Stimulated activated CD4-positive, alpha-beta T cell treated with anti-CD3 and anti-CD28 coated beads, Interleukin-15, amount 100 ng/mL, for 1 hour (primary cell): ENCODE measurements at places on chromosomes 12 and 14.
A peak's percentile ranks its signal among the peaks of the same experiment; 100 is the strongest.

DNA sequence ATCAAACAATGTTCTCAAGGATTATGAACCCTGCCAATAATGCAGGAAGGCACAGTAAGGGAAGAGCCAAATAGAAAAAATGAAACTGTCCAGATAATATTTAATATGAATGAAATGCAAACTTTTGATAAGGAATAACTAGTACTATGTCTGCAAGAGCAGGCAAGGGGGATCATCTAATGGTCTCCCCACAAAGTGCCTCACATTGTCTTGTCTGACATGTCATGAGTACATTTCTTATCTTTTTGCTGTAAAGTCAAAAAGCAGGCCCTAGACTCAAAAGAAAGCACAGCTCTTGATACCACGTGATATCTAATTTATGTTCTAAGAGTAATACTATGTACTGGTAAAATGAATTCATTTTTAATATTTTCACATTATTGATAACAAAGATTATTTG is 43.9 kb upstream of the GTF2A1 start:
- DNase-seq = no peak

DNA sequence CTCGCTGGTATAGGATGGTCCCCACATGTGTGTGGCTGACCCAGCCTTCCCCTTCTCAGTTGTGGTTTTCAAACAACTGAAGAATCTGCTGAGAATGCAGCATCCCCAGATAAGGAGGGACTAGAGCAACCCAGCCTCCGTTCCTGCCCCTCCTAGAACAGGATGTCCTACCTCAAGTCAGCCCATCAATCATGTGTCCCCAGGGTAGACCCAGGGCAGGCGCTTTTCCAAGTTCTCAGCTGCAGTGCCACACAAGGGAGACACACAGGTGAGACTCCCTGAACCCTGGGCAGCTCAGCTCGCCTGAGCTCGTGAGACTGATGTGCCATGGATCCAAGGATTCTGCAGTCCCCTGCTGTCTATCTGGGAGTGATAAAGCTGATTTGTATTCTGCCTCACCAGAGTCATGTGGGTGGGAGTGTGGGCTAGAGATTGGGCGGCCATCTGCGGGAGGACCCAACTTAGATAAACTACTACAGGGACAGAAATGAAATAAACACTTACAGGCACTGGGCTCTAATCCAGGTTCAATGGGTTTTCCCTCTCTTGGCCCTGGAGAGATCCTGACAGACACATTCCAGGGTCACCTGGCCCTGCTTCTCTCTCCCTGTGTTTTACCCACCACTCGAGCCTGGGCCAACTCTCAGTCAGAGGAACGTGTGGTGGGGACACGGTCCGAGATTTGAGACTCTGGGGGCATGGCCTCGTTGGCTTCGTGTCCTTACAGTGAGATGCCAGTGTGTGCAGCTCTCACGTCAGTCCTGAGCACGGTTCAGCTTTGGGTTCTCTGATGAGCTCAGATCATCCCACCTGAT is 303.5 kb upstream of the SFSWAP start:
- no peak for DNase-seq

DNA sequence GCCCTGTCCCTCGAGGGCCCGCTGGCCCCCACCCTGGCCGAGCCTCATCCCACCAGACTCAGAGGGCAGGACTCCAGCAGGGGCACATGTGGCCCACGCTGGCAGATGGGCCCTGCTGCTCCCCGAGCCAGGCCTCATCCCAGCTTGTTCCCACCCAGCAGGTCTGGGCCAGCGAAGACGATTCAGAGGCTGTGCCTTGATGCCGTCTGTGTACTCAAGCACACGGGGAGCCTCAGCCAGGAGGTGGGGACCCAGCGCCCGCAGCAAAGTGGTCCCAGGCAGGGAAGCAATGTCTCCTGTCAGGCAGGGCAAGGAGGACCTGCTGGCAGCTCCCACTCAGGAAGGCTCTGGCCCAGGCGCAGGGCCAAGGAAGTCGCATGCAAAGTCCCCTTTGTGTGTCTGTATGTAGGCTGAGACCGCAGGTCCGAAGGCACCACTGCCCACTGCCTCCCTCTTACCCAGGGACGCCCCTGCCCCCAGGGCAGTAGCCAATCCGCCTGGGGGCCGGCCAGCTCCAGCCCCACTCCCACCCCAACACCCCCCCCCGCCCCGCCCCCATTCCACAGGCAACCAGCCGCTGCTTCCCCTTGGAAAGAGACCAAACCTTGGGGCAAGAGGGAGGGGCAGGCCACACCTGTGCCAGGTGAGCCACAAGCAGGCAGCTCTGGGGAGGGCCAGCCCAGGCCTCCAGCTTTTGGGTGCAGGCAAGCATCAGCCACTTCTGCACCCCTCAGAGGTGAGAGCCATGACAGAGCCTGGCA is 9.4 kb downstream of the DEGS2 start:
- no peak for DNase-seq

DNA sequence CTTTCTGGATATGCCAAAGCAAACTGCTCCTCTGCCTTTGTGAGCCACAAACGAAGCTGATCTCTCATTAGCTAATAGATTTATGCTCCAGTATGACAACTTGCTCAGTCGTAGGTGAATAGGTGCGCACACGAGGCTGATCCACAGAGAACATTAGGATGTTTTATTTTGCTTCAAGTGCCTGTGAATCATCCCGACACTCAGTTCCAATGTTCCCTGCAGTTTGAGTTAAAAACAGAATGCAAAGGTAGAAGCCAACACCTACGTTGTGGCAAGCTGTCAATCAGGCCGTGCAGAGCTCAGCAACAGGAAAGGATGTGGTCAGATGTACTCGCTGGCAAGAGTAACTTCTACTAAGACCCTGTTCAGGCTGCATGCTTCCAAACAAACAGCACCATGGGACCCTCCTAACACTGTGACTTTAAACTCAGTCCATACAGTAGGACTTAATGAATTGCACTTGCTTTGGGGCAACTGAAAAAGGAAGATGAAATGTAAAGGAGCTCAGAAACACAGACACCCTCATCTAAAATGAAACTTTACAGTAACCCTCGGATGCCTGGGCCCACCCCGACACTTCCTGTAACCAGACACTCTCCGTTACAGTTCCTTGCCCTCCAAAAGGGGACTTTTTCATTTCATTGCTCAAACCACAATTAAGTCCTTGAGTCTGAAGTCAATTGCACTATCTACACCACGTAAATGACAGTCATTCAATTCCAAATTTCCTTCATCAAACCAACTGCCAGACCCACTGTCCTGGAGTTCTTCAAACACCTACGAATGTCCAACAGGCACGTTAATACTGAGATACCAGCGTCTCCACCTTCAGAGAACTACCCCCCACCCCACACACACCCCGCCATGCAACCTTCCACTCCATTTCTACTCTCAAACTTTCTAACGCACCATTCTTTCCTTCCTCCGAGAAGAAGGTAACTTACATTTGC is 1.6 kb downstream of the CCDC88C start:
- peak; percentile 40 for DNase-seq

- DNase-seq = no peak
Measured at GRCh38 chr12:190881-191280, 23.1 kb downstream of the SLC6A12 start.

- no peak for DNase-seq
Measured at GRCh38 chr14:58907803-58908202, 270.0 kb downstream of the DACT1 start.

DNA sequence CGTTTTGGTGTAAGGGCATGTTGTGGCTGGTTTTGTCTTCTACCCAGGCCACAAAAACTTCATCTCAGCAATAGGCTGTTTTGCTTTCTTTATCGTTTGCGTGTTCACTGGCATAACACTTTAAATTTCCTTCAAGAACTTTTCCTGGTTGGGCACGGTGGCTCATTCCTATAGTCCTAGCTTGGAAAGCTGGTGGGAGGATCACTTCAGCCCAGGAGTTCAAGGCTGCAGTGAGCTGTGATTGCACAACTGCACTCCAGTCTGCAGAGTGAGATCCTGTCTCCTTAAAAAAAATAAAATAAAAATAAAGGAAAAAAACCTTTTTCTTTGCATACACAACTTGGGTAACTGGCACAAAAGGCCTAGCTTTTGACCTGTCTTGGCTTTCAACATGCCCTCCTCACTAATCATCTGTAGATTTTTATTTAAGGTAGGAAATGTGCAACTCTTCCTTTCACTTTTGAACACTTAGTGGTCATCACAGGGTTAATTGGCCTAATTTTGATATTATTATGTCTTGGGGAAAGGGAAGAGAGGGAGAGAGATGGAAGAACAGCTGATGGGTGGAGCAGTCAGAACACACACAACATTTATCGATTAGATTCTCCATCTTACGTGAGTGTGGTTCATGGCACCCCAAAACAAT is 78.9 kb upstream of the PSMA6 start:
- no peak for DNase-seq

GRCh38 chr12:132904718-132905328 is 17.4 kb upstream of the CHFR start:
- peak; percentile 84 for DNase-seq

- DNase-seq = no peak
Measured at GRCh38 chr12:131894981-131895639, 688 bp downstream of the ULK1 start.

DNA sequence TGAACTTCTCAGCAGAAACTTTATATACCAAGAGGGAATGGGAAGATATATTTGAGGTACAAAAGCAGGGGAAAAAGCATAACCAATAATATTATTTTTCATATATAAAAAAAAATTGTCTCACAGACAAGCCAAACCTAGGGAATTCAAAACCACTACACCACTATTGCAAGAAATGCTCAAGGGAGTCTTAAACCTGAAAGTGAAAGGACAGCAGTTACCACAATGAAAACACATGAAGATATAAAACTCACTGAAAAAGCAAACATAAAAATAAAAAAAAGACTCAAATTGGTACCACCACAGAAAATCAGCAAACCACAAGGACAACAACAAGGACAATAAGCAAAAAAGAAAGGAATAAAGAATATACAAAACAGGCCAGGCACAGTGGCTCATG is 131.9 kb downstream of the CEP128 start:
- no peak for DNase-seq

GRCh38 chr14:23436327-23437132 is 1.1 kb upstream of the MYH7 start:
- no peak for DNase-seq

GRCh38 chr14:76930549-76930948 is 98.0 kb downstream of the IRF2BPL start:
- no peak for DNase-seq

GRCh38 chr12:94637390-94638113 is 12.8 kb downstream of the TMCC3 start:
- no peak for DNase-seq

DNA sequence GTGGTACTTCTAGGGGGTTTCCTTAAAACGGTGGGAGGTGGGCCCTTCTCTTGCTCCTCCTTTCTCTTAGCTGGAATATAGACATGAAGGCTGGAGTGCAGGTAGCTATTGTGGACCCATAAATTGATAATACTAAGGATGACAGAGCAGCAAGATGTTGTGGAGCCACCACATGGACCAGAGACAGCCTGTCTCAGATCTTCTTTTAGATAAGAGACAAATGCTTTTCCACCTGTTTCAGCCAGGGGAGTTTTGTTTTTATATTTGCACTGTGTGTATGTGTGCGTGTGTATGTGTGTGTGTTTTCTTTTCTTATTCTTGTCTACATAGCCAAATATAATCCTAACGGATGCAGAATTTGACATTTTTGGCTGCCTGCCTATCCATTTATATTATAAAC is 62.9 kb upstream of the HIF1A start:
- no peak for DNase-seq

- no peak for DNase-seq
Measured at GRCh38 chr12:13002301-13003097, 2.4 kb upstream of the HEBP1 start.

DNA sequence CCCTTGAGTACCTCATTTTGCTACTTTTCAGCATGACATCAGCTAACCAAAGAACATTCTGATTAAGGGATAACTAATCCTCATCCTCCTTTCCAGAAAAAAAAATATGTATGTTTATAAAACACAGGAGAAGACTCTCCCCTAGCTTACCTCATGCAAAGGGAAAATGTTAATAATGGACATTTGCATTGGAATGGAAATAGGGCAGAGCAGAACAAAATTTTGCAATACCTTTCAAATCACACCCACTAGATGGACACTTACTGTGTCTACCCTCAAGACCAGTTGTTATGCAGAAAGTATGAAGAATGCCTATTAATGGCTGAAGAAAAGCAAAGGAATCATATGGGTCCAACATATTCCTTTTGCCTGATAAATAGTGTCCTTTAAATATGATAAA is 8.9 kb upstream of the SLCO1A2 start:
- DNase-seq = no peak

GRCh38 chr12:3490895-3491144 is 183 bp upstream of the PRMT8 start:
- DNase-seq = no peak

DNA sequence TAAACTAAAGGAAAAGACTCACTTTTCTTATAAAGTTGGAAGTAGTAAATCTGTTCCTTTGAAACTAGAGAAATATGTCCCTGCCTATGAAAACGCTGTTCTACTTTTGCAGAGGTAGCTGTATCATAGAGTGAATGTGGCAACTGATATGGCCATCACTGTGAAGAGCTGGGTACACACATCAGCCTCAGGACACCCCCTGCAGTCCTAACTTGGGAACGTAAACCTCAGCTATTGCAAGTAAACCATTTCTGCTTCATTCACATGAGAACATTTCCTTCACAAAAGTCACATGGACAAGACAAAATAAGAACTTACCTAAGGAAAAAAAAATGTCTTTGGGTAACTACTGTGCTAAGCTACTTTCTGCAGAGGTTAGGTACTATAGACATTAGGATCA is 233.3 kb upstream of the PPFIA2 start:
- no peak for DNase-seq

GRCh38 chr12:116919247-116919661 is 8.5 kb downstream of the FBXW8 start:
- no peak for DNase-seq

GRCh38 chr12:57549909-57550640 is at the start of gene KIF5A:
TSS of gene KIF5A (plus strand) at chr12:57550044. CDS start at chr12:57550272, 228 bp downstream.
- DNase-seq = peak; percentile 42

DNA sequence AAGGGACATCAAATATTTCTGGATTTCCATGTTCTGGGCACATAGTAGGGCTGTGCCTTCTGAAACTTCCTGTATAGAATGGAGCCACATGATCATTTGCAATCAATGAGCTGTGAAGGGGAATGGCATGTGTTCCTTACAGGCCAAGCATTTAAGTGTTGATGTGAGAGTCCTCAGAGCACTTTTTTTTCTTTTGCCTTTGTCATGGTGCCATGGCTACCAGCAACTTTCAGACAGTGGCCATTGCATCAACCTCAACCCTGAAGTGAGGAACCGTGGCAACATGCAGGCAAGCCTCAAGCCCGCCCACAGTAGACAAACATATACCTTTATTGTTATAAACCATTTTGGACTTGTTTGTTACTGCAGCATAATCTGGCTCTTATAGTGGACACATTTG is 948.1 kb downstream of the NRXN3 start:
- no peak for DNase-seq

DNA sequence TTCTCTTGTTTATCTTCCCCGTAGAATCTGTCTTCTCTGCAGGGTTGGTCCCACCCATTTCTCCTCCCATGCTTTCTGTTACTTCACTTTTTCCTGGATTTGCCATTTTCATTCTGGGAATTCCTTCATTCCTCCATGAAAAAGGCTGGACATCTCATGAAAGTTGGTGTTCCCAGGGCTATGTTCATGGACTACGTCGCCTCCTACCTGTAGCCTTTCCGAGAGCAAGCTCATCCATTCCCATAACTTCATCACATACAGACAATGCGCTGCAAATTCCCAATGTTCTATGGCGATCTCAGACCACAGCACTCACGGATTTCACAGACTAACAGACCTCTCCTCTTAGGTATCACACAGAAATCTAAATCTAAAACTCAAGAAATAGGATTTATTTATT is 217.1 kb downstream of the EXOC5 start:
- DNase-seq = no peak
